Stimulated activated CD4-positive, alpha-beta T cell treated with anti-CD3 and anti-CD28 coated beads, Interleukin-4, amount 100 ng/mL, for 1 hour (primary cell): ENCODE measurements at places on chromosomes 4 and X.

DNA sequence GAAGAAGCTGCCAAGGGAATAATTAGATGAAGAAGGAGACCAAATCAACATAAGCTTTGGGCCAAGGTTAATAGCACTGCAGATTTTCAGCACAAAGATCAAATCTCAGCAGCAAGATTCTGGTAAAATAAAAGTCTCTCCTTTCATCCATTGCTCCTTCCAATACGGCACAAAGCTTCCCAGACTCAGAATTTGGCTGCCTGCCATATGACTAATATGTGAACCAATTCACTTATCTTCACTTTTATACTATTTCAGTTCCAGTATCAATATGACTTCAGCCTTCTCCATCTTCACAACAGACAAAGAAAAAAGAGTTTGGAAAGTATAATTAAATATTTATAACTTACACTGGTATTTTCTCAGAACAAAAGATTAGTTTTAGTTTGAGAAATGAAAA is 978.3 kb upstream of the GRID2 start:
- no peak for DNase-seq

DNA sequence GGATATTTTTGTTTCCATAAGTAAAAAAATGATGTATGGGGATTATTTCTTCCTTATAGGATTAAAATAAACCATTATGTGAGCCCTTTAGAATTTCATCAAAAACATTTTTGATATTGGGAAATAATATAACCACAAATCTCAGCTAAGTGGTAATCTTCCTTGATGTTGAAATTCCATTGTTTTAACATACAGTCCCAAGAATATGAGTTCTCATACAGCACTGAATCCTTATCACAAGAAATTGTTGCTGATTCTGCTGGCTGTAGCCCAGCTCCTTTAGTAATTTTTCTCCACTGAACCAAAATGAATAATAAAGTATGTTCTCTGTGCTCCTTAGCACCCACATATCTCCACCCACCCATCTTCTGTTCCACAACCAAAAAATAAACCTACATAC is 41.9 kb upstream of the FAM47B start:
- no peak for DNase-seq

DNA sequence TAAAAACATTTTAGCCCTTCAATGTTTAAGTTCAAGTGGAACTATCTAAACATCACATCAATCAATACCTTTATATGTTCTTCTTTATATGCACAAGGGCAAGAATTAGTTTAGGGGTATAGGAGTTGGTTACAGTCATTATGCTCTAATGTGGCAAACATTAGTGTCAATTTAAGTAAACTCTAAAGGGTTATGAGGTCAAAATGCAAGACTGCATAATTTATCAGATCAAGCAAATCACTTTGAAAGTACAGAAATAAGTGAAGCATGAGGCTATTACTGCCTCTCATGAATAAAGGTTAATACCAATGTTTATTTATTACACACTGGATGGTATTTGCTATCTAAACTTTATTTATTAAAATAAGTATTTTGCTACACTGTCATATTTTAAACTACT is 59.7 kb downstream of the MAB21L2 start:
- no peak for DNase-seq

- DNase-seq: no peak
Observed at GRCh38 chrX:150692296-150692695, 900 bp upstream of the MTMR1 start.

DNA sequence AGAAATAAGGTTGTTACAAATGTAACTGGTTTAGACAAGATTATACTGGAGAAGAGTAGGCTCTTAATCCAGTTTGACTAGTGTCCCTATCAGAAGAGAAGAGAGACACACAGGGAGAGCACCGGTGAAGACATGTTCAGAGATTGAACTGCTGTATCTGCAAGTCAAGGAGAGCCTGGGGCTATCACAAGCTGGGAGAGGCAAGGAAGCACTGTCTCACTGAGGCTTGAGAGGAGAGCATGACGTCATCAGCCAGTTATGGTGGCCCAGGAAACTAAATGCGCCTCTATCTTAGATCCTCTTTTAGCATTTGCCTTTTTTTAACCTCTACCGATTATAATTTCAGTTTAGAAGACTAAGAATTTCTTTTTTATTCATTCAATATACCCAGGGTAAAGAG is 583.4 kb downstream of the TRAM1L1 start:
- DNase-seq: no peak

GRCh38 chr4:37665333-37666320 is 20.5 kb downstream of the RELL1 start:
- no peak for DNase-seq

DNA sequence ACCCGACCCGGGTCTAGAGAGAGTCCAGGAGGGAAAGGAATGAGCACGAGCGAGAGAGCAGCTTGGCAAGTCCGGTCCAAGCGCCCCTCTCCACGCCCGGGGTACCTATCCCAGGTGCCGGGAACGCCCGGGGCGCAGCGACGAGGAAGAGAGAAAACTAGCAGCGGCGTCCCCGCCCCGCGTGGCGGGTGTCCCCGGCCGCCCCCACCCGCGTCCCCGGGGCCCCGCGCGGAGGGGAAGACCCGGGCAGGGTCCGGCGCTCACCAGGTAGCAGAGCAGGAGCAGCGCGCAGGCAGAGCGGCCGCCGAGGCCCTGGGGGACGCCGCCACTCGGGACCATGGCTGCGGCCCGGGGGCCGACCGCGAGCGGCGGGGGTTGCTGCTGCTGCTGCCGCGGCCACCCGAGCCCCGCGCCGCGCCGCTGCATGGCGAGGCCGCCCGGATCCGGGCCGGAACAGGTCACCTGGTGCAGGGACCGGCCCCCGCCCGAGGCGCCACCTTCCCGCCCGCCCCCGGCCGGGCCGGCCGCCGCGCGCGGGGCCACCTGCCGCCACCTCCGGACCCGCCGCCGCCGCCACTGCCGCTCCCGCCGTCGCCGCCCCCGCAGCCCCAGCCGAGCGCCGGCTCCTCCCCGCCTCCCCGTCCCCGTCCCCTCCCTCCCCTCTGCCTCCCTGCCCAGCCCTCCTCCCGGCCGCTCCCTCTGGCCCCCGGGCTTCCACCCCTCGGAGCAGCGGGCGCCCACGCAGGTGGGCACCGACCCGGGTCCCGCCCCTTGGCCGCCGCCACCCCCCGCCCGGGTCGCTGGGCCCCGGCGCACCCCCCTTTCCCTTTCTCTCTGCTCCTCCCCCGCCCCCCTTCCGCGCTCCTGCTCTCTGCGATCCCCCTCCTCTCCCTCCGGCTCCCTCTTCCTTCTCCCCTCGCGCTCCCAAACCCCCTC is at the start of gene SEL1L3:
Gene SEL1L3, minus strand, starts transcription at position 578 of the 936 bp plus-strand sequence. Its CDS starts 152 bp downstream, at position 426.
- peak; percentile 67 for DNase-seq

DNA sequence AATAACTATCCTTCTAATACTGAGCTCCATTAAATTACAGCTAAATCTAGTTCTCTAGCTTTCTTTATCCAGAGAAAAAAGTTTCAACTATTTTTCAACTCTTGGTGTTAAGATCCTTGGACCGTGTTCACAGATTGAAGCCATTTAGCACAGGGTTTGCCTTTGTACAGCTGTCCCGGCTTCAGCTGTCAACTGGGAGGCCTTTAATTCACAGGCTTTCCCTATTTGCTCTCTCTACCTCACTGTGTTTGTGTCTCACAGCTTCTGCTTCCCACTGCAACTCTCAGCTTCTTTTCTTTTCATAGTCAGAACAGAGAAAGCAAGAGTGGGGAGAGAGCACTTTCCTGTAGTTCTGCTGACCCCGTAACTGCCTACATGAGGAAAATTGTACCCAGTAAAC is 76.9 kb upstream of the SMAD1 start:
- DNase-seq: no peak

DNA sequence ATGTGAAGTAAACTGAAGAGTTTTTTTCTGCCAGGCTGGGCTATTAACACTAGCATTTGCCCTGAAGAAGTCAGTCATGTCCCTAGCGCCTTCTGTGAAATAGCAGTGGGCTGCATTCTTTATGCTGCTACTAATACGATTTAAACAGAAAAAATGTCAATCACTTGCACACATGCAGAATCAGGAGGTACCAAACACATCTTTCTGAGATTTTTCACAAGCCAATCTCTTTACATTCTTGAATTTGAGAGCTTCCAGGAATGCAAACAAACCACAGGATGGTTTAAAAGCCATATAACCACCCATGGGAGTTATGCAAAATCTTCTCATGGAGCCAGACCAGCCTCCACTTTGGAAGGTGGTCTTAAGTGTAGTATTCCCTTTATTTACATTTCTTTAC is 220.1 kb downstream of the IQCM start:
- DNase-seq: no peak

DNA sequence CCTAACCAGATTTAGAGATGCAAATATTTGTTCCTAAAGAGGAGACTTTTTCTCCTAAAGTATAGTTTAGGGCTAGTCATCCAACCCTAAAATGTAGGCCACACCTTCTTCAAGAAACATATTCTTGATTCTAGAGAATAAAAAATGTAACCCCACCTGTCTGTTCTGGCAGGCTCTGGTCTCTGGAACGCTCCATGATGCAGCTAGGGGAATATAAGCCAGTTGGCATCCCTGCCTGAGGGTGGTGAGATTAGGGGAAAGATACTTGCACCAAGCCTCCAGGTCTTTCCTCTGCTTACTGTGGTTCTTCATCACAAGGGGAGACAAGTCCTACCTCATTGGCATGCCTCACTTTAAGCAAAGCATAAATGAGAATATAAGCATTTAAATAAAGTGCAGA is 21.2 kb upstream of the TBC1D9 start:
- no peak for DNase-seq
